CD4-positive, alpha-beta T cell treated with Interleukin-15 for 4 hours (primary cell): ENCODE measurements at places on chromosomes 2 and 18.

DNA sequence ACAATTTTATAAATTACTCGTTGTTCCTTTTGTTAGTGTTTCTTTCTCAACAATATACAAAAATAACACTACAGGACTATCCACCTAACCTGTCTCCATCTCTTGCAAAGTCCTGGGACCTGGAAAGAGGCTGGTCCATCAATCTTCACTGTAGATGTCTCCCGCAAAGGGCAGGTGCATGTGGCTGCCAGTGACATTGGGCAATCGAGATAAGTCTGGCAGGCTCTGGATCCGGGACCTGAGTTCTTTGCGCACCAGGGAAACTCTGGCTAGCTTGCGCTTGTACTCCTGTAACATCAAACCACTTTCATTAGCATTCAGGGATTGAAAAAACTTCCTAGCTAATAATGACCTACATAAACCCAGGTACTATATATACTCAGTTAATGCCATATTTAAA lies 20.5 kb downstream of the RMP24 start:
- no peak for DNase-seq

- no peak for DNase-seq
These were observed 32.6 kb downstream of the ANKMY1 start for GRCh38 chr2:240524963-240525718.

- no peak for DNase-seq
These were observed 390.1 kb upstream of the TRIB2 start for GRCh38 chr2:12326449-12327190.

DNA sequence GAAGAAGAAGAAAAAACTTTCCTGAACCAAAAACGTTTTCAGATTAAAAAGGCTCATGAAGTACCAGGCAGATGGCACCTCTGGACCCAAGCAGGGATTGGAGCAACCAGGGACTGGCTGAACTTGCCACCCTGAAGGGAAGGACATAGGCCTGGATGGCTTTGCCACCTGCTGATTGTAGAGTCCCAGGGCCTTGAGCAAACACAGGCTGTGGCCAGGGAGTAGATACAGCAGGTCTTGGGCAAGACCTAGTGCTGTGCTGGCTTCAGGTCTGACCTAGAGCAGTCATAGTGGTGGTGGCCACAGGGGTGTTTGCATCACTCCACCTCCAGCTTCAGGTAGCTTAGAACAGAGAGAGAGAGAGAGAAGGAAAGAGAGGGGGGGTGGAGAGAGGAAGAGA lies 231.5 kb upstream of the FBXO11 start:
- DNase-seq, result no peak

DNA sequence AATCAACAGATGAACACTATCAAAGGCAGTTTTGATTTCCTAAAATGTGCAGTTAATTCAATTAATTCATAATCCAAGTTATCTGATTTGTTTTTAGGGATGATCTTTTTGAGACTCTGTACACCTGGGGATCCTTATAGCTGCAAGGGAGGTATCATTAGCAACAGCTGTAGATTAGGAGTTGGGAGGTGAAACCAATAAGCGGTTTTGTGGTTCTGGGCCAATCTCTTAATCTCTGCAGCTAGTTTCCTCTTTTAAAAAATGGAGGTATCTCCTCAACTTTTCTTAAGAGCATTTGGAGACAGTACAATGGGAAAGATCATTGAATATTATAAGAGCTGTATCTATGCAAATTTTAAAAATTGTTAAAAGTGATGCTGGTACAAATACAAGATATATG lies 126.0 kb downstream of the MC4R start:
- DNase-seq, result no peak

- DNase-seq, result peak; percentile 84
These were observed 21.0 kb downstream of the INPP4A start for GRCh38 chr2:98465456-98466226.

DNA sequence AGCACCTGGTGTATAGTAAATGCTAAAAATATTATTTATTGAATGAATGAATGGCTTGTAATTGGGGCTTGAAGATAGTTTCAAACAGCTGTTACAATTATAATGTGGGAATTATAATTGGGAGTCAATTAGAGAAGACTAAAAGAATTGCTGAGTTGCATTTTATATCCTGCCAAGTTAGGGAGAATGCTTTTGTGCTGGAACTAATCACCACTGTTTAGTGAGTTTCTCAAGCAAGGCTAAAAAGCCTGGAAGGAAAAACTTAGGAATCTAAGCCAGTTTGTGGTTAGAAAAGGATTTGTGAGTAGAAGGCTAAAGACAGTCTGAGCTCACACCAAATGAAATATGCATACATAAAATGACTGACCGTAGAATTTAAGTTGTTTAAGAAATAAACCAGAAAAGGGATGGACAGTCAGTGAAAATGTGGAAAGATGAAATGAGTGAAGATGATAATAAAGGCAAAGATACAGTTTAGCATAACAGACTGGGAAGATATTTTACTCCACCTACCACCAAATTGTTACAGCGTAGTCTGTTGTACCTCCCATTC lies 647.7 kb upstream of the FSHR start:
- no peak for DNase-seq

- DNase-seq, result no peak
These were observed 34.4 kb downstream of the YPEL5 start for GRCh38 chr2:30181176-30181575.

GRCh38 chr2:190582736-190583506 lies 48.4 kb upstream of the NEMP2 start:
- no peak for DNase-seq

- DNase-seq, result no peak
These were observed 101.7 kb upstream of the ALPP start for GRCh38 chr2:232276733-232277313.

- no peak for DNase-seq
These were observed 9.0 kb upstream of the MRPL19 start for GRCh38 chr2:75637568-75637967.

GRCh38 chr2:119694845-119695521 lies 16.0 kb downstream of the TMEM177 start:
- DNase-seq, result no peak

DNA sequence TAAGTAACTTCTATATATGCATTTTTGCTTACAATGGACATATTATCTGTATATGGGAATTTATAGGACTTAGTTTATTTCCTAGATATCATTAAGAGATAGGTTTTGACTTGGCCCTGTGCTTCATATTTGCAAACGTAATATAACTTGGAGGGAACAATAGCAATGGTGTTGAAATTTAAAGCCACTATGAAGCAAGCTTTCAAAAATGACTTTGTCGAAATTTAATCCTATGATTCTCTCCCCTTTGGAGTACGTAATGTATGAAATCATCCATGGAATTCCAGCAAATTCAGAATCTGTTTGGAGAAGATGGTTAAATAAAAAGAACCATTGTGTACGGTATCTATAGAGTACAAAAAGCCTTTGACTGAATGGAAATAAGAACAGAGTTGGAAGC lies 486.3 kb downstream of the ARHGAP15 start:
- no peak for DNase-seq

- no peak for DNase-seq
These were observed 54.5 kb downstream of the BCL11A start for GRCh38 chr2:60498816-60499429.

DNA sequence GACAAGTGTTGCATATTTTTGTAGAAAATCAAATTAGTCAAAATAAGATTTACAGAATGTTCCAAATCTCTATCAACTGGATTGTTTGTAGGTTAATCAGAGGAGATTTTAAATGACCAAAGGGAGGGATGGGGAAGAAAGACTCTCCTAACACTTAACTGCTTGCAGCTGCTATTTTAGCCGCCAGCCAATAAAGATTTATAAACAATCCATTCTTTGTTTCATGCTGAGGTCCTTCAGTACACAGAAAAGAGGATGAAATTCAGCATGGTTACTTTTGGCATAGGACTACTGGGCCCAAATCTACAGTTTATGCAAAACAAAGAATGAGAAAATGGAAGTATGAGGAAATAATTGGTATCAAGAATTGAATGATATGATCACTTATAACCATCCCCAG lies 86.4 kb upstream of the FN1 start:
- no peak for DNase-seq

GRCh38 chr2:96601382-96602292 lies 36.5 kb downstream of the KANSL3 start:
- no peak for DNase-seq

- no peak for DNase-seq
These were observed 344.6 kb downstream of the ARHGAP15 start for GRCh38 chr2:143473820-143474219.

GRCh38 chr2:168455645-168456520 lies at the start of gene CERS6:
TSS of gene CERS6 (plus strand) at chr2:168456272. CDS start at chr2:168456449, 177 bp downstream.
- peak; percentile 73 for DNase-seq

DNA sequence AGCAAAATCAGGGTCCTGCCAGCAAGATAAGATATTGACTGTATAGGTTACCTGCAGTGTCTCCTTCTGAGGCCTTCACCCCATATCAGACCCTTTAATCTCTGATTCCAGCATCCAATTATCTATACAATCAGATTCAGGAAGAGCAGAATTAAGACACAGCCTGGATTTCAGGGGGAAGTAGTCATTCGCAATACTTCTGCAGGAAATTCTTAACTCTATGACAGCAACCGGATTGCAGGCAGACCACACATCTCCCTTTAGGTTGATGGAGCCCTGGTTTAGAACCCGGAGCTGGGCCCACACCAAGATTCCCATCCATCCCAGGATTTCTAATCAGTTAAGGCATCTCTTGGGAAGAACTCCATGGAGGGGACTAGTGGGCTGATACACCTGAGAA lies 9.5 kb downstream of the ARL4C start:
- DNase-seq, result no peak

DNA sequence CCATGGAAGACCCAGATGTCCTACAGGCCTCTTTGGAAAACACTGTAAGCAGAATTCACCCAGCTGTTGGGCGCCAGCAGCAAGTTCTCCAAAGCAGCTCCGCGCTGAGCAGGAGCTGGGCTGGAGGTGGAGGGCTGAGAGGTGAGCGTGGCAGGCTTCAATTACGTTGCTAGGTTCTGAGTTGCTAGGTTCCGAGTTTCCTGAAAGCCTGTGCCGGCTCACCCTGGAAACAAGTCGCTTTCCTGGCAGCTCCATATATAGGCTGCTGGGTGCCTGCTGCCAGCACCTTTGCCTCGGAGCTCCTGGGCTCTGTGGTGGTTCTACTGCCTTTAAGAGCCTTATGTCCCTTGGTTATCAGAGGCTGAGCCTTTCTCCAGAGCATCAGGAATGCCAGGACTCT lies 14.4 kb upstream of the EGR4 start:
- no peak for DNase-seq

DNA sequence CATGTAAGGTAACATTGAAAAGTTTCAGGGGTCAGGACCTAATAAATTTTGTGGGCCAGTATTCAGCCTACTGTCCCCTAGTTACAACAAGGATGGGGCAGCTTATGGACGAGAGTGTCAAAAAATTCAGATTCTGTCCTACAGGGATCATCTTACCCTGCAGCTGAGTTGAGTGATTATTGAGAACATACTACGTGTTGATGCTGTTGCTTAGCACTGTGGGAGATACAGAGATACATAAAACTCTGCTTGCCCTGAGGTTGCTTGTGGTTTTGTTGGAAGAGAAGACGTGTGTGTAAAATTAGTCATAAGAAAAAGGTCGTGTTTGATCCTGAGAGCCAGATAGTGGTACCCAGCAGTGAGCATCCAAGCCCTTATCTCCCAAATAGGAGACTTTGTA lies 253.2 kb downstream of the NEDD4L start:
- peak; percentile 34 for DNase-seq

GRCh38 chr2:101827246-101827645 lies 129.7 kb downstream of the MAP4K4 start:
- DNase-seq, result no peak

DNA sequence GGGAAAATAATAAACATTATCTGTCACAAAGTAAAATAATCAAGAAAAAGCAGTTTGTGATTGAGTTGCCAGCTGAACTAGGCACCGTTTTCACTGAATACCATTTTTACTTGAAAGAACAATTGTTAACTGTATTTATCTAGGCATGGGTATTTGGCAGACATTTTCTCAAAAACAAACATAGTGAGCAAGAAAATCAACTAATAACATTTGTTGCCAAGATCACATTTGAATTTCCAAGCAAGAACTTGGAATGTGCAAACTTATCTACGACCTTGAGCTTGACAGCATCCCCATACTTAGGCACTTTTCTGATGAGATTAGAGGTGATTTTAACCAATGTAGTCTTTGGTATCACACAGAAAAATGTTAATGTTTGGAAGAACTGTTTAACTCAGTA lies 16.7 kb downstream of the SS18 start:
- no peak for DNase-seq

GRCh38 chr2:152559008-152559407 lies 158.3 kb downstream of the PRPF40A start:
- no peak for DNase-seq

GRCh38 chr2:47070155-47070919 lies 84.8 kb downstream of the STPG4 start:
- no peak for DNase-seq

DNA sequence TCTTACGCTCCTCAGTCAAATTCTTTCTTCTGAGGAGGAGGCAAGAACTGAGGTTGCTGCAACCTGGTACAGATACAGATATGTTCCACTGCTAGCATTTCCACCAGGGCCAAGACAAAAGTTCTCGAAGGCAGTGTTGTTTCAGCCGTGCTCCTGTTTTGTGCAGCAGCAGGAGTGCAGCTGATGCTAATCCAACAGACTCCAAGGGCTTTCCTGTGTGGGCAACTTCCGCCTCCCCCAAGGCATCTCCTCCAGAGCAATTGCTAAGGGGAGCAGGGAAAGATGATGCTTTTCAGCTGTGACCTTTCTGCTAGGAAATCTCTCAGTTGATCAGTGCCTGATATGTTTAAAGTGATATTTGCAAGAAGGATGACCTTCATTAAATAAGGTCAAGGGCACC lies 52.6 kb upstream of the DAPL1 start:
- no peak for DNase-seq

DNA sequence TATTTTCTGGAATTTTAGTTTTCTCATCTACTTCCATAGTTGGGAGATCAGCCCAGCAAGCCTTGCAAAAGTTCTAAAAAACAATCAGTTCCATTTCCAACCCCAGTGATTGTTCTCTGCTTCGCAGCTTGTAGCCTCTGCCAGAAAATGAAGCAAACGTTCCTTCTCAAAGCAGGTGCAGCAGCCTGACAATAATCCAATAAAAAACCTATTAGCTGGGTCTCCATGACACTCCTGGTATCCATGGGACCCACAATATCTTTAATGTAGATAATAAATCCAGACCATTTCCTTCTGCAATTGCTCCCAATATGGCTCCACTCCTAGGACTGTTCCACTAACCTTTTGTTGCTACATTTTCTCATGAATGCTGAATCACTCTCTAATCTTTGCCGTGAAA lies 140.8 kb upstream of the SETBP1 start:
- no peak for DNase-seq

- peak; percentile 44 for DNase-seq
These were observed 191.0 kb upstream of the LHCGR start for GRCh38 chr2:48946449-48947048.

DNA sequence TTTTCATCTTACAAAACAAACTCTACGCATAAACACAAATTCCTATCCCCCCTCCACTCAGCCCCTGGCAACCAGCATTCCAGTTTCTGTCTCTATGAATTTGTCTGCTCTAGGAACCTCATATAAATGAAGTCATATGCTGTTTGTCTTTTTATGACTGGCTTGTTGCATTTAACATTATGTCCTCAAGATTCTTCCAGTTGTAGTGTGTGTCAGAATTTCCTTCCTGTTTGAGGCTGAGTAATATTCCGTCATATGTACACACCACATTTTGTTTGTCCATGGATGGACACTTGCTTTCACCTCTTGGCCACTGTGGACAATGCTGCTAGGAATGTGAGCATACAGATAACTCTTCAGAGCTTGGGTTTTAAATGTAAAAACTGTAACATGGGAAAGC lies 272.1 kb downstream of the GBX2 start:
- no peak for DNase-seq
